Activated CD8-positive, alpha-beta T cell treated with anti-CD3 and anti-CD28 coated beads for 36 hours (primary cell): ENCODE measurements at places on chromosomes 1 and 21. TPM values are rescaled to one million over a fixed set of nuclear protein-coding genes. Genes with fewer than 3 reads are reported as not detected.

- DNase-seq = no peak
Observed at GRCh38 chr1:107680579-107680985, 284.4 kb downstream of the VAV3 start.

DNA sequence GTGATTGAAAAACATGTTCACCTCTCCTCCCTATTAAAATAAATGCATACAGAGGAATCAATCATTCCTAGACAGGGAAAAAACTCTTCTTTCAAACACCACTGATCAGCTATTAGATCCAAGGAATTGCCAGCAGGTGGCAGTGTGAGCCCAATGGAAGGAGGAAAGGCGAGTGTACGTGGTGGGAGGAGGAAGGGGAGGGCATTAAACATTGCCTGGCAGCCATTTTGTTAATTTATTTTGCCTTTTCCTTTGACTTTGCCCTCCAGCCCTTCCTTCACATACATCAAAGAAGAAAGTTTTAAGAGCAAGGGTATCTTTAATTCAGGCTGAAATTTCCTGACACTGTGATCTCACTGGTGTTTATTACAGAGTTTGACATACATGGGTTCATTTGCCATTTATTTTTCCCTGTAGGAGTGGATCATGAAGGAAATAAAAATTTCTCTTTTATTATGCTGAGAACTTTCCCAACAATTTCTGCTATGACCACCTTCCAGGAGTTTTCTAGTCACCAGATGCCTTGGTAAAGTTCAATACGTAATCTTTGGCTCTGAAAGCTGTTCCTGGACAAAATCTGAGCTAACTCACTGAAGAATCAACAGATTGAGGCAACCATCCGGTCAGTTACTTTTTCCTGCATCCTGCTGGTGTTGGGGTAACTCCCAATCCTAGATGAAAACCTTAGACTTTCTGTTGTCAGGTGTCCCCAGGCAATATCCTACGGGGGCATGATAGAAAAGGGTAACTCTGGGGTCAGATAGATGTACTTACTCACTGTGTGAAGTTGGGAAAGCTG, 1.9 kb upstream of the GNAI3 start:
- peak; percentile 96 for DNase-seq

DNA sequence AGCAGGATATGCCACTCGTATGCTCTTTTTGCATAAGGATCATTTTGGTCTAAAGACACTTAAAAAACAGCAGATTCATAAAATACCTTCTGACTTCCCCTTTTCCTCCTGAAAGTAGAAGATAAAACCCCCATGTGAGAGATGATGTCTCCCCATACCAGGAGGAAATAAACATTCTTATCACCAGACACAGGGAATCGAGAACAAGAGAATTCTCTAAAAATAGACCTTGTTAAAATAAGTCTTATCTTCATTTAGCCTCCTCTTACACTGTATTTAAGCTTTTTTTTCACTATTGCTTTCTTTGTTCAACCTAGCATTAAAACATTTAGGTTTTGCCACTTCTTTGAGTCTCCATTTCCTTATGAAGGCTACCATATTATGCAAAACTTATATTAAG, 709.3 kb downstream of the KCNT2 start:
- no peak for DNase-seq

Gene RHCE
- total RNA-seq = 0.50 TPM

GRCh38 chr1:32272557-32273390, 19.1 kb upstream of the HDAC1 start:
- DNase-seq = peak; percentile 55

Gene MYBPH
- total RNA-seq = not detected

GRCh38 chr21:27464648-27465047, 497.8 kb upstream of the ADAMTS5 start:
- DNase-seq = no peak

Gene ZNF648
- not detected for total RNA-seq

GRCh38 chr21:36835383-36835795, 131.1 kb downstream of the HLCS start:
- no peak for DNase-seq

DNA sequence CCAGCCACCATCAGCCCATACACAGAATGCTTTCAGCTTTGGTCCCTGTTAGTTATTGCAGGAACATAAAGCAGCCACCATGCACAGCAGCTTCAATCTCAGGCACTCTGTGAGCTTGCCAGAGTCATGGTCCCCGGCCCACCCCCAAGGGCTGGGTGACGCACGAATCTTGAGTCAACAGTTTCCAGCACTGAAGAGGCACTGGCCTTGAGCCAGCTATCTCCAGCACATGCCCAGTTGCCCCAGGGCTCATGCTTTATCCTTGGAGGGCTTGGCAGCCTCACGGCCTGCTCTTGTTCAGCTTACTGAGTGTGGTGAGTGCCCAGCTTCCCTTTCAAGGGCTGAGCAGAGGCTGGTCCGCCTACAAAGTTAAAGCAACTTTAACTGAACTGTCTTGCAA, 200.7 kb upstream of the RAB4A start:
- no peak for DNase-seq

Gene TSPEAR
- not detected for total RNA-seq

Gene CATSPER4
- total RNA-seq = not detected

GRCh38 chr1:163672976-163673758, 351.4 kb downstream of the NUF2 start:
- no peak for DNase-seq

DNA sequence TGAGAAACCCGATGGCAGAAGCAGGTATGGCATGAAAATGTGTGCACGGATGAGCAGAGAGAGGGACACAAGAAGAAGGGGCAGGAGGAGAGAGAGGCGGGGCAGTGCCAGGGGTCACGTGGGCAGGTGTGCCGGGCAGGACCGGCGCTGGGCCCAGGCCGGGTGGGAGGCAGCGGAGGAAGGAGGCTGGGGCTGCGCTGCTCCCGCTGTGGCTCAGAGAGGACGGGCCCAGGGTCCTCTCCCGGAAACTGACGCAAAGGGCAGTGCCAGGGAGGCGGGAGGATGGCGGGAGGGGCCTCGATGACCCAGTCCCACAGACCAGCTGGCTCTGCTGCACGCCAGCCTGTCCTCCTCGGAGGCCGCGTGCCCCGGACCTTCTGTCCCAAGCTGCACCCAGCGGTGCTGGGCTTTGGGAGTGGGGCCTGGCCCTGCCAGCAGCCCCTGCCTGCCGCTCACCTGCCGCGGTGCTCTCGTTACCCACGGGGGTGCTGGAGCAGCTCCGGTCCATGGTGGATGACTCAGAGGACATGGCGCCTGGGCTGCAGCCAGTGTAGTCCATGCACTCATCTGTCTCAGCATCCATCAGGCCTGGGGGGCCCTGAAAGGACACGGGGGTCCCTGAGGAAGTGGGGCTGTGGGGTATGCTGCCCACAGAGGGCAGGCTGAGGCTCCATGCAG, 153.9 kb downstream of the CASZ1 start:
- DNase-seq = no peak

DNA sequence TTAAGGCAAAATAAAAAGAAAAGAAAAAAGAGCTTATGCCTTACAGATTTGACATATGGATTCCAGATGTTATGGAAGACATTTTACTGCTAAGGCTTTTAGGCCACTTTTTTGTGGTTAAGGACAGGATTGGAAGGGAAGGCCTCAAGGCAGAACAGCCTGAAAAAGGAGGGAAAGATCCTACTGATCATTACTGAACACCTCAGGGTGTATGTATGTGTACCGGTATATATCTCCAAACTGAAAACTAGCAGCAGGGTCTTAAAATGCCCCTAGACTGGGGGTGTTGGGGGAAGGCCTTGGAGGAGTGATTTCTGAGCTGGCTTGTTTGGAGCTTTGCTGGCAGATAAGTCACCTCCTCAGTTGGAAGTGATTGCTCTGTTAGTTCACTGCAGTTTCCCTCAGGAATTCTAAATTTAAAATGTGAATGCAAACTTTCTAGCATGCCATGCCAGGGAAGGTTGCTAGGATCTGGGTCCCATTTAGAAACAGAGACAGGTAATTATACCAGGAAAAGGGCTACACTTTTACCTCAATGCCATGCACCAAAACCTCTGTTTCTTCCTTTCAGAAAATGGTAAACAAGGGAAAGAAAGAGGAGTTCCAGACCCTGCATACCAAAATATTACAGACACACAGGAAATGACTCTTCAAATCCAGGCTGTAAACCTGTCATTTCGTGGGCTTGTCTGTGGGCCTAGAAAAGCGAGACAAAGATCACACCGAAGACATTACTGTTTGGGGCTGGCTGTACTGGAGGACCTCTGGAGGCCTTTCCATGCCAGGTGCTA, 15.0 kb downstream of the C1orf52 start:
- no peak for DNase-seq

DNA sequence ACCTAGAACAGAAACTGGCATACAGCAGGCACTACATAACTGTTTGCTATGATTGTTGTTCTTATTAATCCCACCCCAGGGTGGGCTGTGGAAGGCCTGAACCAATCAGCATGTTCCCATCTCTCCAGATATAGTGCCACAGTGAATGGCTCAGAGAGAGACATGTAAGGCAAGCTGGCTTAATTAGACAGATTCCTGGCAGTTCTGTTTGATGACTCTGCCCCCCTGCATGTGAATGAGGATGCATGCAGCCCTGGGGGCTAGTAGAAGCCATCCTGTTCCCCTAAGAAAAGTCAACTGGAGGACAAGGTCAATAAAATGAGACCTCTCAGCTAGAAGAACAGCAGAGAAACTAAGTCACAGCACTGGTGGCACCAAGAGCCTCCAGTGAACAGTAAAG, 130.3 kb downstream of the GLIS1 start:
- no peak for DNase-seq

DNA sequence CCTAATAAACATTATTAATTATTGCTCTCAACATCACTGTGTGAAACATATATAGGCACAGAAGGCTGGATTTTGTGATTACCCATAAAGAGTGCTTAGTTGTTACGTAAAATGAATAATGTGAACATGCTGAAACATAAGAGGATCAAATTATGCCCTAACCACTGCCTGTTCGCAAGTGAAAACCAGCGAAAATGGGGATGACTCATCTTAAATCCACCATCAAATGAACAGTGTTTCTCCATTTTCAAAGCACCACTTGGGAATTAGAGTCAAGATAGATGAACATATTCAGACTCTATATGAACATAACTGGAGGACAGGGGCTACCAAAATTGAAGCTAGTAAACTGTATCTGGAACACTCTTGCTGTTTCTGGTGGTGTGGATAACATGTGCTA, 386.2 kb downstream of the HHIPL2 start:
- no peak for DNase-seq

DNA sequence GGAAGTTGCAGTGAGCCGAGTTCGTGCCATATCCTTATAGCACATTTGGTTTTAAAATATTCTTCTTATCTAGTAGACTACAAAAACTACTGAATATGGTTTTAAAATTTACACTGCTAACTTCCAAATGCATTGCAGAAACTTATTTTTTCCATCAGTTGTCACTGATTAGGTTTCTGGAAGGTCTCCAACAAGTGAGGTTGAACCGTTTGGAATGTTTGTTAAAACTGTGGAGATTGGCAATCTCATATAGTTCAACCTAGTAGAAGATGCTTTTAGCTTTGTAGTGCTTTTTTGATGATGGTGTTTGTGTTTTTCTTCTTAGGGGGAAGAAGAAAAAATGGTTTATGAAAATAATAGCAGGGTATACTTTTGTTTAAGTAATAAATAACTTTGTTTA, 12.9 kb downstream of the CENPF start:
- DNase-seq = no peak

Gene RAB7B
- total RNA-seq = not detected

Gene IVL
- not detected for total RNA-seq

DNA sequence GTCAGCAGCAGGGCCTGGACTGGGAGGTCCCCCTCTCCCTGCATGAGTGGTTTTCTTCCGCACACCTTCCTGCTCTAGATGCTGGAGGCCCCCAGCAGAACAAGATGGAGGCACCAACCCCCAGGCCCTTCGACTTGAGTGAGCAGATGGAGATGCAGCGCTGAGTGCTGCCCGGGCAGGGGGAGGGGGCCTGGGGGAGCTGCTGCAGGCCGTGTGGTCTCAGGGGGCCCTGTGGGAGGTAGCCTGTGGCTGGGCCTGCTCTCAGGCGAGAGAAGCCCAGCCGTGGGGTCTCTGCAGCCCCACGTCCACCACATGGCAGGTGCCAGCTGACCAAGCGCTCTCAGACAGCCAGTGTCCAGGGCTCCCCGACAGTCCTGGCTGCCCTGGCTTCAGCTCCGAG, 1.2 kb upstream of the FAAP20 start:
- no peak for DNase-seq

Gene FBXO44
- total RNA-seq = 20.4 TPM

DNA sequence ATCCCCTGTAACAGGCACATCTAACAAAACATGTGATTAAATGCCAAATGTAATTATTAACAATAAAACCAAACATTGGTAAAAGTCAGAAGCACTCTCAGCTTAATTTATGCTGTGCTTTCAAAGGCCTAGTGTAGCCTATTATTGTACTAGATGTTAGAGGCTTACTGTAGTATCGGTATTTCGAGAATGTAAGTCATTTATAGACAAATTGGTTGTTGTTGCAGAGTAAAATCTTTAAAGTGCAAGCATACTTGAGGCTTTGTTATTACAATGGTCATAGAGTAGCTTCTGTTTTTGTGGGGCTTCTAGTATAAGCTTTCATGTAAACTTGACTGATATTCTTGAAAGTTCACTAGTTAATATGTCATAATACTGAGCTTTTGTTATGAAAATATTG, 965.8 kb downstream of the PLA2G4A start:
- no peak for DNase-seq
